ENCODE measurements at places on chromosomes 12 and 14.

DNA sequence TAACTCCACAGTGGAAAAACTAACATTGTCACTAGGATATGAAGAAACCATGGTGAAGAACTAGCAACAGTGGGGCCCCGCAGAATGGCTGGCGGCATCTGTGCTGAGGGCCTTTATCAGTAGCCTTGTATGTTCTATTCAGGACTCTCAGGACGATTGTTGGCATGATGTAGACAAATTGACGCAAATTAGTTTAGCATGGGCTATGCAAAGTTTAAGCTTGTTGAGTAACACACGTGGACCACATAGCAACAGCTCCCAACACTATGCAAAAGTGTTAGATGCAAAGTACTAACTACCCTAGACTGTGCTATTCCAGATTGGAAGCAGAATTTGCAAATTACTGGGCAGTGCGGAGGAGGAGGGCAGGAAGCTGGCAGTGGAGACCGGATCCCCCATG is 38.2 kb upstream of the TMEM263 start:
- no peak for DNase-seq

DNA sequence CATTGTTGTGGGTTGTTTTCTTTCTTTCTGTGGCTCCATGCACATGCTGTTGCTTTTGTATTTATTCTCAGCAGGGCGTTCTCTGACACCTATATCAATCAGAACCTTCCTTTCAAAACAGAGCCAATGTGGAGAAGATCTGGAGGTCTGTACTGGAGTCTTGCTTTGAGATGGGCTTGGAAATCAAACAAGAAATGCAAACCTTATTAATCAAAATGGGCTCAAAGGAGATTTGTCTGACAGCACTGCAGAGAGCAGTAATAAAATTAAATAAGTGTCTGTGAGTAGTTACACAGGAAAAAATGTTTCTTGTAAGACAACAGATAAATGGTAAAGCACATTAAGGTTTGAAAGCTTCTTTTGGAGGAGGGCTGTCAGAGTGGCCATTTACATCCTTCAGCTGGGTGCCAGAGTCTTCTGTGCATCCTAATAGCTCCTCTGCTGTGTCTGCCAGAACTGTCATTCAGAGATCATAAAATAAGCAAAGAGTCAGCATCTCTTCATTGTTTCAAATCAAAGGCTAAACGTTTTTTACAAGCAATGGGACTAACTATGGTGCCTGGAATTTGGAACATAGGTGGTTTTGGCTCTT is 414.3 kb downstream of the NAV3 start:
- DNase-seq = no peak

GRCh38 chr14:60723116-60723906 is 840 bp downstream of the SIX4 start:
- DNase-seq = peak; percentile 73

DNA sequence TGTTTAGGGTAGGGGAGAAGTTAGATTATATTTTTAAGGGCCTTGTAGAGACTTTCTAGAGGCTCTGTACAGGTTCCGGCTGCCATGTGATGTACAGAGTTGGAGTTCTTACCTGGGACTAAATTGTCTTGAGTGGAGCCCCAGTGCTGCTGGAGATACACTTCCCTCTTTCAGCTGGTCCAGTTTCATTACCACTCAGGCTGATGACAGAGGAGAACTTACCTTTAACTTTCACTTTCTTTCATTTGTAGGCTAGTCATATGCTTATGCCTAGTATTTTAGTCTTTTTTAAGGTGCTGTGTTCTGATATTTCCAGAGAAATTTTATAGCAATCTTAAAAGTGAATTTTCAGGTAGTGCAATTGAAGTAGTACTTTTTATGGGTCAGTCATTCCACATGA is 117.3 kb downstream of the ERC1 start:
- no peak for DNase-seq

- DNase-seq = no peak
These were observed 670.6 kb downstream of the SLC16A7 start for GRCh38 chr12:60266381-60266852.

- DNase-seq = no peak
These were observed 6.0 kb downstream of the DMAC2L start for GRCh38 chr14:50318031-50318626.

DNA sequence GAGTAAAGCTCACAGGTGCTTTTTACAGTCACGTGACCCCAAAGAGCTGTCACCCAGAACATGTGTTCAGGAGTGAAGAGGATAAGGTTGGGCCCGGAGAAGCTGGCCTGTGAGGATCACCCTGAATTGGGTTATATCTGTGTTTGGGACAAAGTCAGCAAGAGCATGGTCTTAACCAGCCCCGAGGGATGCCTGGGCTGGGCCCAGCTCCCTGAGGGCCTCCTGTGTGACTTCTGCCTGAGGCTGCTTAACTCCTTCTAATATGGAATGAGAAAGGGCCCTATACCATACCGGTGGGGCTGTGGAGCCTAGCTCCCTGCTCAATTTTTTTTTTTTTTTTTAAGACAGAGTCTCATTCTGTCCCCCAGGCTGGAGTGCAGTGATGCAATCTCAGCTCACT is 2.5 kb downstream of the CDCA4 start:
- DNase-seq = no peak

DNA sequence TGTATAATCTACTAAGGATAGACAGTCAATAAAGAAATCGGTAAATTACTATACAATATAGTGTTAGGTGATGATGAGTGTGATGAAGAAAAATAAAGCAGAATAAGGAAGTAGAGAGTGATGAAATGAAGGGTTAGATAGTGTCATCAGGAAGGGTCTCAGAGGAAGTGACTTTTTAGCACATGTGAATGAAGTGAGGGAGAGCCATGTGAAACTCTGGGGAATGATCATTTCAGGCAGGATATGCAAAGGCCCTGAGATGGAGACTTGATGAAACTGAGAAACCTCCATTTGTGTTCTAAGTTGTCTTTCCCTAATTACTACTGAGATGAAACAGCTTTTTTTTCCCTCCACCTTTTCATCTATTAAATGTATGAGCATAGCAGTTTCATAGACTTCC is 19.4 kb upstream of the GNPTAB start:
- no peak for DNase-seq

DNA sequence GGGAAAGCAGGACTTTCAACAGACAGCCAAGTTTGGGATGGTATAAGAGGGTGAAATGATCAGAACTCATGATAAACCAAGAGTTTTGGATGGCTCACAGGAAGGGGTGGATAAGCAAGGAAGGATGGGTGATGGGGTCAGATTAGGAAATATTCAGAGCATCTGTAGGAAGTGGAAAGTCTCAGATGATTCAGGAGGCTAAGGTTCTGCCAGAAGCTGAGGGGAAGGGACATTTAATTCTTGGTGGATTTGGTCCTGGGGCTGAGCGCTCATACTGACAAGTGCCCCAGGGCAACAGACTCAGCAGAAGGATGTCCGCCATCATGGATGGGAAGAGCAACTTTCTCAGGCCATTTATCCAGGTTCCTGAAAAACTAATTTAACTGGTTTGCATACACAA is 28.4 kb upstream of the BDKRB2 start:
- DNase-seq = no peak

DNA sequence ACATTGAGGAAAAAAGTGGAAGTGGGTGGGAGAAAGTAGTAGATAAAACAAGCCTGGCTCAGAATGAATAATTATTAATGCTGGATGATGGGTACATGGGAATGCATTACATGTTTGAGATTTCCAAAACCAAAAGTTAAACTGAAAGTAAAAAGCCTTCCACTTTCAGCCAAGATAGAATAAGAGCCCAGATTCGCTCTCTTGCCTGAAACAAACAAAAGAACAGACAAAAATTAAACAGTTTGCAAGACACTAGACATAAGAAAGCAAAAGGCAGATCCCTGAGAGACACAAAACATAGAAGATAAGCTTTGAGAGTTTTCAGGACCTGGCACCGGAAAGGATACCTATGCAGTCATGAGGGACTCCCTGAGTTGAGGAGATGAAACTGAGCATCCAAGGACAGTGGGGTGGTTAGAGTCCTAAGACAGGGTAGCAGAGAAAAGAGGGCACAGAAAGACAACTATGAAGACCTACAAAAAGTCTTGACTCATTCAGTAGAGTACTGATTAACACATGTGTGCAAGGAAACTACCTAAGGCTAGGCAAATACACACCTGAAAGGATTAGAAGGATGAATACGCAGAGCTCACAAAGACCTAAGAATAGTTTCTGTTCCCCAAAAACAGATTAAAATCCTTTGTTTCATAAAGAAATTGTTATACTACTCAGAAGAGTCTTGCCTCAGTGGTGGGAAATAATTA is 54.1 kb downstream of the CEP83 start:
- no peak for DNase-seq

- no peak for DNase-seq
These were observed 9.5 kb upstream of the CEP170B start for GRCh38 chr14:104855532-104856090.

GRCh38 chr14:105013150-105013785 is 7.6 kb downstream of the CDCA4 start:
- no peak for DNase-seq

DNA sequence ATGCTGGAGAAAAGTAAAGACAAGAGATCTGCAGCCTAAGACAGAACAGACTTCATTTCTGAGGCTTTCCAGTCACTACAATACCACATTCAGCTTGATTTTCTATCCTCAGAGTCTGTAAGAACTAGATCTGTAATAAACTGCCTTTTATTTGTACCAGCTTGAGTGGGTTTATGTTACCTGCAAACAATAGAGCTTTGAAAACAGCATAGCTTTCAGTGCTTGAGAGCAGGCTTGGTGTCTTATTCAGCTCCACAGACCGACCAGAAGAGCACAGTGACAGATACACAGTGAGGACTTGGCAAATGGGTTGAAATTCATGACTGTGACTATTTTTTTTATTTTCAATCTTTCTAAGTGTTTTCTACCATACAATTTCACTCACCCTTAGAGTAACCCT is 207.8 kb upstream of the OTX2 start:
- DNase-seq = no peak

DNA sequence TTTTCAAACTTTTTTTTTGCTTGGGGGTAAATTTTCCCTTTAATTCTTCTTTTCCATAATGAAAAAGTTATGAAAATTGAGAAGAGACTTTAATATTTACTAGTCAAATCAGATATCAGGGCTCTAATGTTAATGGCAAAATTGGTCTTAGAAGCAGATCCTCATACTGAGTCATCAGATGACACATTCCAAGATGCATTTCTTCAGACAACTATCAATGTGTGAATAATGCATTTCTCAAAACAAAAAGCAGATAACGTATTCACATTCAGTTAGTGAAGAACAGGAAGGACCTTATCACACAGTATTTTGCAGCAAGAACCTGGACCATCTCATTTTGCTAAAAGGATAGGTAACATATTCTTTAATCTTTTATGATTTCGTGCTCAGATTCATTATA is 130.7 kb downstream of the GPHN start:
- DNase-seq = no peak

GRCh38 chr14:24674204-24674970 is 40.4 kb upstream of the GZMB start:
- DNase-seq = no peak

DNA sequence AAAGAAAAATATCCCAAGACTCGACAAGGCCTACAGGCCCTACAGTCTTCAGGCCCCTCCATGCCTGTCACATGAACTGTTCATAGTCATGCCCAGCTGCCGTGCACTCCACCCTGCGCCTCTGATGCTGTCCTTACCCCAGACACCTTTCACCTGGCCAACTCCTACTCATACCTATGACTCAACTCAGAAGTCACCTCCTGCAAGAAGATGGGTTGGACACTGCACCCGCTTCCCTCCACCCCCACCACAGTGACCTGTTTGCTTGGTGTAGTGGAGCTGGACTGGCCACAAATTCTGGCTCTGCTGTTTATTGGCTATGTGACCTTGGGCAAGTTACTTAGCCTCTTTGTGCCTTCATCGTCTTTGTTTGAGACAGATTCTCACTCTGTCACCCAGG is 56.2 kb downstream of the PHETA1 start:
- no peak for DNase-seq

DNA sequence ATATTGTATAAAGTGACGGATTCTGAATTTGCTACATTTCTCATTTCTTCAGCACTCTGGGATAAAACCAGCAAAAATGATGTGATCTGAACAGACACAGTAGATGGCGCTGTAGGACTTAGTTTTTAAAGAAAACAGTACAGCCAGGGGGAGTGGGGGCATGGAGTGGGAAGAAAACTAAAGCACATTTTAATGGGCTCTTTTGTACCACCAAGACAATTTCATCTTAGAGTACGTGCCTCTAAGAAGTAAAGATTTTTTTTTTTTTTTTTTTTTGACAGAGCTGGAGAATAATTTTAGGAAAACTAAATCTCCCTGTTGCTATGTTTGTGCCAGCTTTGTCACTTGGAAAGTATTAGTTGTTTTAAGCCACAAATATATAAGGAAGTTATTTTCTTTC is 124.4 kb downstream of the RAD51B start:
- DNase-seq = peak; percentile 80

- no peak for DNase-seq
These were observed 139.4 kb downstream of the RPS29 start for GRCh38 chr14:49446801-49447200.

- no peak for DNase-seq
These were observed 166.9 kb upstream of the LRIG3 start for GRCh38 chr12:59087077-59087673.
